ENCODE measurements at places on chromosomes 13 and 19. TPM values are rescaled to one million over a fixed set of nuclear protein-coding genes. Genes with fewer than 3 reads are reported as not detected.

Gene NLRP5
- not detected for total RNA-seq

Gene FBXO27
- total RNA-seq = 6.4 TPM

Gene APOC4
- total RNA-seq = not detected

Gene FOXO1
- 6.6 TPM for total RNA-seq

Gene N4BP2L1
- 0.59 TPM for total RNA-seq

Gene MYO1F
- total RNA-seq = under 0.01 TPM

Gene SIGLEC11
- total RNA-seq = not detected

Gene SHANK1
- 6.8 TPM for total RNA-seq

Gene GNG7
- total RNA-seq = 0.30 TPM

Gene PLIN4
- total RNA-seq = not detected

Data from smooth muscle cell of the umbilical artery (primary cell).